Transverse colon (tissue), 4 donors: ENCODE measurements at places on chromosomes 13 and 19. TPM values are rescaled to one million over a fixed set of nuclear protein-coding genes. Genes with fewer than 3 reads are reported as not detected.

DNA sequence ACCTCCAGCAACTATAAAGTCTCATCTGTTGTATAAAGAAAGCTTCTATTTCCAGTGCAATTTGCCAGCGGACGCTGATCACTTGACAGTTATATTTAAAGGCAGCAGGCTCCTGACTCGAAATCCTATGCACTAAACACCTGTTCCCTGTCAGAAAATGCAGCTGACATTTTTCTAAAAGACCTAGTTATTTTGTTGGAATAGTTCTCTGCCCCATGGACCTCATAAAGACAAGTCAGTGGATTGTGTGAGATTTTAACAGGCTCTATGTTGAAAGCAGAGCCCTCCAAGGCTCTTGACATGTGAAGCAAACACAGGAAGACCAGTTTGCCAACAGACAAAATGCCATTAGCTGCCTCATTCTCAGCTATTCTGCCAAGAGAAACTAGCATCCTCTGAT is 304.7 kb upstream of the KLF12 start:
- no peak for DNase-seq

DNA sequence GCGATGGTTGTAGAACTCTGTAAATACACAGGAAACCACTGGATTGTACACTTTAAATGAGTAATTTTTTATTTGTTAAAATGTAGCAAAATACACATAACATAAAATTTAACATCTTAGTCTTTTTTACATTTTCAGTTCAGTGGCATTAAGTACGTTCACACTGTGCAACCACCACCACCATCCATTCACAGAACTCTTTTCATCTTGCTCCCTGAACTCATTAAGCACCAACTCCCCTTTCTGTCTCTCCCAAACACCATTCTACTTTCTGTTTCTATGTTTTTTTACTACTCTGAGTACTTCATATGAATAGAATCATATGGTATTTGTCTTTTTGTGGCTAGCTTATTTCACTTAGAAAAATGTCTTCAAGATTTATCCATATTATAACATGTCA is 2.7 kb upstream of the UBL3 start:
- DNase-seq: no peak

DNA sequence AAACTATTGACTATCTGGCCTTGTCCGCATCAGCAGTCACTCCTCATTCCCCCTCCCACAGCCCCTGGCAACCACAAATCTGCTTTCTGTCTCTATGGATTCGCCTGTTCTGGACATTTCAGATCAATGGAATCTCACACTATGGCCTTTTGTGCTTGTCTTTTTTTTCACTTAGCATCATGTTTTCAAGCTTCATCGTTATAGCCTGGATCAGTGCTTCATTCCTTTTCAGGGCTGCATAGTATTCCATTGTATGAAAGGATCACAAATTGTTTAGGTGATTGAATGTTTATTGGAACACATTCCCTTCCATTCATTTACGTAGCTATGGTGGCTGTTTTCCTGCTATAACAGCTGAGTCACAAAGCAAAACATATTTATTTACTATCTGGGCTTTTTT is 7.7 kb upstream of the PGLYRP2 start:
- no peak for DNase-seq

DNA sequence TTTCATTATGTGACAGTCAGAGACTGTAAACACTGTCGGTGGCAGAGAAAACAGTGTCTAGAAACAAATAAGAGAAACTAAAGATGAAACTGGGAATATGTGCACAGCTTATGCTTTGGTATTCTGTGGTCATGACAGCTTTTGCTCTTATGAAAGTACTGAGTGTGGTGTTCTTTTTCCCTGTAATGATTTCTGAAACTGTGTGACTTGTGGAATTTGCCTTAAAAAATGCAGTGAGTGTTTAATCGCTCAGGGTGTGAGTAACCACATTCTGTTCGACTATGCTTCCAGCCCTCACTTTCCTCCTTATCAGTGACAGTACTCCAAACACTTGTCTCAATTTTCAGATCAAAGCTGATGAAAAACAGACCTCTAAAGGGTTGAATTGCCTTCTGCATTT is 66.9 kb upstream of the DIAPH3 start:
- no peak for DNase-seq

GRCh38 chr13:23598369-23598768 is 28.2 kb downstream of the TNFRSF19 start:
- DNase-seq: no peak

Gene CPB2
- total RNA-seq: not detected

Gene SLITRK1
- total RNA-seq: not detected

Gene VSTM1
- total RNA-seq: not detected
